HS-5 (cell line): ENCODE measurements at places on chromosomes 2 and 18.

- no peak for DNase-seq
Measured at GRCh38 chr2:169222665-169223064, 139.7 kb downstream of the LRP2 start.

DNA sequence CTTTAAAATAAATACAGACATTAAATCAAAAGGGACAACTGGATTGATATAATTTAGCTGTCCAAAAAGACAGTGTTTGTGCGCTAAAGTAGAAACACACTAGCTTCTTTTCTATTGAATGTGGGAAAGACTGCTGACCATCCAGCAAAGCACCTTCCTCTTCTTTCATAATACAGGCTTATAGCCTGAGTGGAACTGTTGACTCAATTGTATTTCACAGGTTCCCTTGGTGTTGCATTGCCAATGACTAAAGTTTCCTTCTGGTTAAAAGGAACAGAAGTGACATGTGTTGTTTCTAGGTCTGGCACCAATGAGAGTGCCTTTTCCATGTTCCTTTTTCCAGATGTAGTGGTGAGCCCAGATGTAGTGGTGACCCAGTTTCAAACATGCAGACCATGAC, 412.3 kb downstream of the RNF144A start:
- no peak for DNase-seq

DNA sequence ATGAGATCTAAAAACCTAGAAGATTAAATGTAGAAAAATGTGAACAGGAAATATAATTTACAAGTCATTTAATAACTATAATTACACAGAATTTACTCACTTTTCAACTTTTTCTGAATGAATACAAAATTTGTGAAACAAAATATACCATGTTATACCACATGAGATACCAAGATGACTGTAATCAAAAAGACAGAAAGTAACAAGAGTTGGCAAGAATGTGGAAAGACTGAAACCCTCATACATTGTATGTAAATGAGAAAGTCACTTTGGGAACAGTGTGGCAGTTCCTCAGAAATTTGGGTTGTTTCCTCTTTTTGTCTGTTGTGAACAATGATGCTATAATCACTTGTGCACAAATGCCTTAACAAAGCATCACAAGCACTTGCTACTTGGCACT, 145.4 kb upstream of the ZNF804A start:
- DNase-seq: no peak

- DNase-seq: no peak
Measured at GRCh38 chr2:113847144-113847543, 42.7 kb upstream of the ACTR3 start.

GRCh38 chr2:61949714-61950560, 44.5 kb downstream of the COMMD1 start:
- DNase-seq: no peak

DNA sequence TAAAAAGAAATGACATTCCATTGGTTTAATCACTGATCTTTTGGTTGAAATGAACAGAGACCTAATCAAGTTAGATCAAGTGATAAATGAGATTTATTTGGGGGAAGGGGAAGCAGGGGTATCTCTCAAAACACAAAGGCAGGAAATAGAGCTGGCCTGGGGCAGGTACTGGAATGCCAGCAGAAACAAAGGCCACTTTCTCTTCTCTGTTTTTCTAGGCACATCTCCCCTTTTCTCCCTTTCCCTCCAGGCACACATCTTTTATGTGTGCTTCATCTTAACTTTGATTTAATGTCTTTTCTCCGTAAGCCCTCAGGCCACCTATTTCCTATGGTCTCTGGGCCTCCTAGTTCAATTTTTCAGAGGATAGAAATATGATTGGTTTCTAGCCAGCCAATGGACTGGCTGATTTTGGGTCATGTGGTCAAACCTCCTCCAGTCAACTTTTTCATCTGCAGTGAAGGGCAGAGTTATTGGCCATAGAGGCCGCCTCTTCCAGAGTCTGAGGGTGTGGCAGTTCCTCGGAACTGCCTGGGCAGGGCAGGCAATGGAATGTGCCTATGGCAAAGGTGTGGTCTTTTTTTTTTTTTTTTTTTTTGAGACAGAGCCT, 58.9 kb upstream of the FAM136A start:
- no peak for DNase-seq

- DNase-seq: no peak
Measured at GRCh38 chr2:172427990-172428831, 825 bp downstream of the ITGA6 start.

DNA sequence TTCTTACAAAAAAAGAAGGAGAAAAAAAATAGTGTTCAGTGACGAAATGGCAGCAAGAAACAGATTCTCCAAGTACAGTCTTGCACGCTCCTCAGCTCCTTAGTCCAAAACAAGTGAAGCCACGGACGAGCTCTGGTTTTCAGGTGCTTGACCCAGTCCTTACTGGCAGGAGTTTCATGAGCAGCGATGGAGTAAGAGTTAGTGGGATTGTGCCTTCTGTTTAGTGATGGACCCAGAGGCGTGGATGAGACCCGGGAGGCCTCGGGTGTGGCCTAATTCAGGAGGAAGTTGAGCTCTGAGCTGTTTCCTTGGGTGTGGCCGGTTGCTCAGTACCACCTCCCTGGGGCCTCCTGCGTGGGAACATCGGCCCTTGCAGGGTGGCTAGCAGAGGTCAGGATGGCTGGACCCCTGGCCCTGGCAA, 52.0 kb downstream of the KIF5C start:
- no peak for DNase-seq

GRCh38 chr2:134491022-134491421, 227.8 kb downstream of the TMEM163 start:
- DNase-seq: no peak

DNA sequence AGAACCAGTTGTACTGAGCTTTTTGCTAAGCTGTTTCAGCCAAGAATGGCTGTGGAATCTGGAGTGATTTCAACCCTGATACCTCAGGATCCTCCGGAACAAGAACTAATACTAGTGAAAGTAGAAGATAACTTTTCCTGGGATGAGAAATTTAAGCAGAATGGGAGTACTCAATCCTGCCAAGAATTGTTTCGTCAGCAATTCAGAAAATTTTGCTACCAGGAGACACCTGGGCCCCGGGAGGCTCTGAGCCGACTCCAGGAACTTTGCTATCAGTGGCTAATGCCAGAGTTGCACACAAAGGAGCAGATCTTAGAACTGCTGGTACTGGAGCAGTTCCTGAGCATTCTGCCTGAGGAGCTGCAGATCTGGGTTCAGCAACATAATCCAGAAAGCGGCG, 1.6 kb downstream of the ZNF397 start:
- no peak for DNase-seq

DNA sequence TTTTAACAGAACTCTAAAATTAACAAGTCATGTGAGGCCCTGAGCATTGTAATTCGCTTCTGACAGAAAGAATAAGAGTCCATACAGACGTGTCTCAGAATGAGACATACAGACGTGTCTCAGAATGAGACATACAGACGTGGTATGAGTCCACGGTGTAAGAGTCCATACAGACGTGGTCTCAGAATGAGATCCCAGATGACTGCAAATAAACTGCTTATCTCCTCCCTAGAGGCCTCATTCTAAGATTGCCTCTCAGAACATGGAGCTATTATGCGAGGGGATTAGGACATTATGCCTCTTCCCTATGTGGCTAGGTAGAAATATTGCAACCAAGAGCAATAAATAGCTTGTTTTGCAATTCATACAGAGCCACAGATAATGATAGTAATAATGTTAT, 63.9 kb downstream of the NEB start:
- DNase-seq: no peak

GRCh38 chr2:118061135-118061955, 26.9 kb upstream of the INSIG2 start:
- peak; percentile 52 for DNase-seq

DNA sequence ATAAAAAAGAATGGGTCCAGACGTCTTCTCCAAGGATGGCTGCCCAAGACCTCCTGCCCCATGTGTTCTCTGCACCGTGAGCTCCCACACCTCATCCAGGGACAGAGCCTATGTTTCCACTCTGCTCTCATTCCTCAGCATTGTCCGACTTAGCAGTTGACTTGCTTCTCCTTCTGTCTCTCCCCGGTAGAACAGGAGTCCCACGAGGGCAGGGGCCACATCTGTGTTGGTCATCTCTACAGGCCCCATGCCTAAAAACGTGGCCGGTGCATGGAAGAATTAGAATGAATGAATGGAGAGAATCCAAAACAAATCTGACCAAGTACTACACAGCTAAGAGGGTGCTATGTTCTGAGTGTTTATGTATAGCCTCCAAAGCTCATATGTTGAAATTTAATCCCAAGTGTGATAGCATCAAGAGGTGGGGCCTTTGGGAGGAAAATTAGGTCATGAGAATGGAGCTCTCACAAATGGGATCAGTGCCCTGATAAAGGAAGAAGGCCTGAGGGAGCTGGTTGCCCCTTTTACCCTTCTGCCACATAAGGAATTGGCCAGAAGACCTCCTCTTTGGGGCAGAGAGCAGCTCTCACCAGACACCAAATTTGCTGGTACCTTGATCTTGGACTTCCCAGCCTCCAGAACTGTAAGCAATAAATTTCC, 55.9 kb downstream of the FAM178B start:
- DNase-seq: no peak

GRCh38 chr2:202932425-202933138, 20.5 kb downstream of the CARF start:
- DNase-seq: peak; percentile 53

DNA sequence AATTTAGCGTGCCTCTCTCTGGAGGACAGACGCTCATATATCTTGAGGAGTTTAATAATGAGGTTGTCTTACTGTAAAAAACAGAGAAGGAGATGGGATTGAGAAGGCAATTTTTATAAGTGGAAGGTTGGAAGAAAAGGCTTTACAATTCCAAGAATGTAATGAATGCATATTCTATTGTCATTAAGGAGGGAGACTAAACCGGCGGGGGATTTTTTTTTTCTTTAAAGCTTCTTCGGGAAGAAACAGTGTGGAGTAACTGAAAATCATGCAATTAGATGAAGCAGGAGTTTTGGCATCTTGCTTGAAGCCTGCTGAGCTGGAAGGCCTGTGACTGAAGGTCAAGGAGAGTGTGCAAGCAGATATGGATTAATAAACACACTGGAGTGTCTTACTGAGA, 124.4 kb downstream of the HRH4 start:
- DNase-seq: no peak
